ENCODE measurements at places on chromosomes 5 and 9.

DNA sequence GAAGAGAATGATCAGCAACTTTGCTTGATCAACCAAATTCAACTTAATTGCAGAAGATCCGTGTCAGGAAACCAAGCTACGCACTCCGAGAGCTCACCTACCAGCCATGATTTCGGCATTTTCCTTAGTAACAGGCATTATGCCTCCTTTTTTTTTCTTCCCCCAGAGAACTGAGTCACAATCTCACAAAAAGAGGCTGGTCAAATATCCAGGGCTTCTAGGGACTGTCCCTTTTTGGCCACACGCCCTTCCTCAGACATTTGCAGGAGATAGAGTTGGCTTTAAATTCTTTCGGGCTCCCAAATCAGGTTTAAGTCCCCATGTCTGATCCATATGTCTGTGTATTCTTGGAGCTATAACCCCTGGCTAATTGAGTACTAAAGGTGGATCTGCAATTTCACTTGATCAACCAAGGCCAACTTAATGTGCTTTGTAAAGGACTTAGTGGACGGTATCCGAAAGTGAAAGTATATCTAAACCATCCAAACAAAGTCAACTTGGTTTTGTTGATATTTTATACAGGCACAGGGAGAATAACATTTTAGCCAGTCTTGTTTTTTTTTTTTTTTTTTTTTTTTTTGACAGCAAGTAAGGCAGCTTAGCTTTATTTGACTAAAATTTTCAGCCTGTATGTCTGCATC is 100.8 kb upstream of the TBCA start:
- DNase-seq: no peak

- DNase-seq: peak; percentile 82
Measured at GRCh38 chr9:73050065-73050816, 97.4 kb upstream of the ALDH1A1 start.

- DNase-seq: no peak
Measured at GRCh38 chr9:130768265-130768664, 66.8 kb upstream of the ABL1 start.

- no peak for DNase-seq
Measured at GRCh38 chr9:96174371-96174770, 127.6 kb downstream of the HSD17B3 start.

DNA sequence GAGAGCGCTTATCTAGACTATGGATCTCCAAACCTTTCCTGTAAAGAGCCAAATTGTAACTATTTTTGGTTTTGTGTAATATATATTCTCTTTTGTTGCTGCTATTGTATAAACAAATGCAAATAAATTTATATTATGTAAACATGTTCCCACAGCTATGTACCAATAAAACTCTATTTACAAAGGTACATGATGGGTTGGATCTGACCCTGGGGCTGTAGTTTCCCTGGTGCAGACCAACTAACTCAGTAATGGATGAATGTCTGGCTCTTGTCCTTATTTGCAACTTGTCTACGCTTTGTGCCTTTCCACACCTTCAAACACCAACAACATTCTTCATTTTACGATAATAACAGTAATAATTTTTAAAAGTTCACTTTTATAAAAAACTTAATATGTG is 27.5 kb upstream of the SPINK14 start:
- no peak for DNase-seq

GRCh38 chr5:160869989-160870521 is 18.0 kb upstream of the ATP10B start:
- DNase-seq: no peak

GRCh38 chr5:178386336-178386931 is 153.8 kb upstream of the PHYKPL start:
- DNase-seq: no peak

GRCh38 chr5:72160959-72161358 is 53.7 kb downstream of the MAP1B start:
- peak; percentile 47 for DNase-seq

- DNase-seq: no peak
Measured at GRCh38 chr9:93505541-93506132, 52.3 kb upstream of the FAM120AOS start.

DNA sequence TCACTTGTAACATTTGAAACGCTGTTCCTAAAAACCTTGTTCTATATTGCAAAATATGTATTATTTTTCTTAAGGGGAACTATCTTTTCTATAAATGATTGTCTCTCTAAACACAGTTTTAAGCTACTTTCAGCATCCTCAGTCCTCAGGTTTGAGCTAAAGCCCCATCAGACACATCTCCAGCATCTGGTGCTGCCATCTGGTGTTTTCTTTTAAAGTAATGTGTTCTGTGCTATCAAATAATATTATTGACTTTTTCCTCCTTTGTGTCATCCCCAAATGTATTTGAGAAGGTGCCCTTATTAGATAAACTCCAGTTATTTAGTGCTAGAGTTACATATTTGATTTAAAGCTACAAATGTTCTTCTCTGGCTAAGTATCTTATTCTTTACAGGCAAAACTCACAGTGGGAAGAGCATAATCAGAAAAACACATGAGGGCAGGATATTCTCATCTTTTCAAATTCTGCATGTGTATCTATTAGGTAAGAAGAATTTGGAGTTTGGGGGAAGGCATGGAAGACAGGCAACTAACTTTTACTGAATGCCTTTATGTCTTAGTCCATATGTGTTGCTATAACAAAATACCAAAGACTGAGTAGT is 27.5 kb downstream of the ZNF474 start:
- DNase-seq: peak; percentile 47

- no peak for DNase-seq
Measured at GRCh38 chr5:3601061-3601710, 5.6 kb downstream of the IRX1 start.

DNA sequence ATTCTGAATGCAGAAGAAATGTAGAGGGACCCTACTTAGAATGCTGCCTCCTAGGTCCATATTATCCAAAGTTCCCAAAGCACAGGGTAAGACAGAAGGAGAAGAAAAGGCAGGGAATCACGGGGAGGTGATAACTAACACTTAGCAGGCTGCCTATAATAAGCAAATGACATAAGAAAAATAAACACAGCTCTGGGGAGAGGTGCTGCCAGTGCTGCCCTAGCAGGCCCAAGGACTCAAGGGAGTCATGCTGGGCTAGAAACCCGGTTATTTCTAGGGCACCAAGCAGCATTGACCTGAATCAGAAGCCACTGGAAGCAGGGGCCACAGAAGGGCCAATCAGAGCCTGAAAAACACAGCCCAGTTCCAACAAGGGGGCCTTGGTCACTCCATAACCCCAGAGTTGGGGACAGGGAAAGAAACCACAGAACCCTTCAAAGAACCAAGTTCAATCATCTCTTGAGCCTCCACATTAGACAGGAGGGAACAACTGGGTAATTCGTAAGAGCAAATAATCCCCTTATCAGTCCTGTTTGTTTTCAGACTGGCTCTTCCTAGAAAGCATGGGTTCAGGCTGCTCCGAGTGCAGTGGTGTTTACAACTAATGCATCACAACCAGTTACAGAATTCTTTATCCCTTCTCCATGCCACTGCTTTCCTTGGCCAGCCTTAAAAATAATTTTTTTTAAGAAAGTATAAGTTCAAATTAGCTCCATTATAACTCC is 24.0 kb downstream of the NRG2 start:
- DNase-seq: no peak

DNA sequence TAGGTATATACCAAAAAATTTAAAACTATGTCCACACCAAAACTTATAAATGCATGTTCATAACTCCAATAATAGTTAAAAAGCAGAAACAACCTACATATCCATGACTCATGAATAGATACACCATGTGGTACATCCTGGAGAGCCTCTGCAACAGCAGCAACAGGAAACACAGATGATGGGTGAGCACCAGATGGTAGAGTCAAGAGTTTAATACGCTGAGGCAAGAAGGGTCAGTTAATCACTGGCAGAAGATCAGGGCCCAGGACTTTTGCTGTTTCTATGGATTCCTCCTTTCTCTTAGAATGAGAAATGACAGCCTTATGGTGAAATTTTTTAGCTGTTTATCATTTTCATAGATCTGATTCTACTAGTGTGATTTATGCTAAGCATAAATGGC is 351.8 kb upstream of the ADAMTSL1 start:
- DNase-seq: no peak

DNA sequence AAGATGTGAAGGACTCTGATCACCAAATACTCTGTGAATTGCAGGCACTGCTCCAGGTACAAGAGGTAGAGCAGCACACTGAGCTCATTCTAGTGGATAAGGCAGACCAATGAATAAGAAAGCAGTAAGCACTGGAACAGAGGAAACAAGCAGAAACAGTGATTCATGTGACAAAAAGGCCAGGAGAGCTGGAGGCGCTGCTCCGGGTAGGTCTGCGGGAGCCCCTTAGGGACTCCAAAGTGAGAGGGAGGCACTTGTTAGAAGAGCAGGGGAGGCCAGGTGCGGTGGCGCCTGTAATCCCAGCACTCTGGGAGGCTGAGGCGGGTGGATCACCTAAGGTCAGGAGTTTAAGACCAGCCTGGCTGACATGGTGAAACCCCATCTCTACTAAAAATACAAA is 231.6 kb upstream of the NFIL3 start:
- DNase-seq: no peak

GRCh38 chr5:128290152-128290858 is 206.7 kb downstream of the SLC12A2 start:
- no peak for DNase-seq

- peak; percentile 28 for DNase-seq
Measured at GRCh38 chr9:136312436-136312835, 8.5 kb upstream of the CCDC187 start.

Data from fibroblast of gingiva (primary cell).